ENCODE measurements at places on chromosomes 3 and 15. TPM values are rescaled to one million over a fixed set of nuclear protein-coding genes. Genes with fewer than 3 reads are reported as not detected.

Gene CNTN6
- not detected for total RNA-seq

Gene GRAMD1C
- 1.4 TPM for total RNA-seq

Gene LRRIQ4
- total RNA-seq = 0.23 TPM

Gene POC1A
- total RNA-seq = 1.5 TPM

Gene C3orf22
- total RNA-seq = 0.40 TPM

Gene TRPM1
- total RNA-seq = not detected

Gene GRIP2
- total RNA-seq = 10.0 TPM

Gene ARID3B
- total RNA-seq = 3.0 TPM

Gene GOLGA6L26
- total RNA-seq = not detected

Gene AP3B2
- 1.7 TPM for total RNA-seq

Gene CAND2
- 17.6 TPM for total RNA-seq

Gene KY
- total RNA-seq = 5.2 TPM

Gene ACOX2
- total RNA-seq = 26.4 TPM

Gene ZNF660
- total RNA-seq = 12.9 TPM

Gene GABRR3
- total RNA-seq = not detected

Gene ANKRD34C
- not detected for total RNA-seq

Gene ESYT3
- total RNA-seq = 1.0 TPM

Gene ALDH1A3
- total RNA-seq = 10.3 TPM

Gene FBXO22
- 18.2 TPM for total RNA-seq

Gene NANOGP8
- 0.97 TPM for total RNA-seq

Gene RARB
- total RNA-seq = 8.9 TPM

Gene AMOTL2
- 54.7 TPM for total RNA-seq

Gene MORC1
- 0.12 TPM for total RNA-seq

Gene CISH
- 26.1 TPM for total RNA-seq

Gene GOLGA8Q
- 0.34 TPM for total RNA-seq

Gene HRG
- total RNA-seq = not detected

Gene TJP1
- total RNA-seq = 93.6 TPM

Gene IL17RB
- 1.1 TPM for total RNA-seq

Gene CCDC191
- 8.0 TPM for total RNA-seq

Gene NEDD4
- total RNA-seq = 10.2 TPM

Gene CD86
- total RNA-seq = 4.4 TPM

Gene SLC51A
- total RNA-seq = 10.1 TPM

Gene CHCHD6
- total RNA-seq = 24.6 TPM

Gene MESP2
- not detected for total RNA-seq

Gene PPM1L
- total RNA-seq = 10.5 TPM

Gene HES1
- 86.5 TPM for total RNA-seq

Gene ARHGEF26
- total RNA-seq = 9.2 TPM

Gene LYZL4
- not detected for total RNA-seq

Gene STRA6
- 0.20 TPM for total RNA-seq
